ENCODE measurements at places on chromosomes 7 and 10.

GRCh38 chr7:40799493-40800403 is 664.9 kb downstream of the SUGCT start:
- no peak for DNase-seq

DNA sequence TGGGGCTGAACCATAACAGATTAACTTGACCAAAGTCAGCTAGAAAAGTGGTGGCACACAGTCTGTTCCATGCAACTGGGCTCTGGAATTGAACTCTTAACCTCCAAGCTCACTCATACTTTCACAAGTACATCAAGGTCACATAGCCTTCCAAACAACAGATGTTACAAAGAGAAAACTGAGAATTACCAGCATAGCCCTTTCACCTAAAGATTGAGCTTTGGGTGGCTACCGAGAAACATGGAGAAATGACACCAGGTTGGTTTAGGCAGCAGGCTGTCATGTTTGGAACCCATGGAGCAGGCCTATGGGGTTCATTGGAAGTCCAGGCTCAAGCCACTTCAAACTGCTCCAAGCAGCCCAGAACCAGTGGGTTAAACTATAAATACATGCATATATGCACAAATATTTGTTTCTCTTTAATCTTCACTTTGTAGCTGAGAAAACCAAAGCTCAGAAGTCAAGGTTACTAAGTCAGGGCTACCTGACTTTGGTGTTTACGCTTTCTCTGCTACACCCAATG is 59.1 kb downstream of the MALSU1 start:
- DNase-seq = no peak

DNA sequence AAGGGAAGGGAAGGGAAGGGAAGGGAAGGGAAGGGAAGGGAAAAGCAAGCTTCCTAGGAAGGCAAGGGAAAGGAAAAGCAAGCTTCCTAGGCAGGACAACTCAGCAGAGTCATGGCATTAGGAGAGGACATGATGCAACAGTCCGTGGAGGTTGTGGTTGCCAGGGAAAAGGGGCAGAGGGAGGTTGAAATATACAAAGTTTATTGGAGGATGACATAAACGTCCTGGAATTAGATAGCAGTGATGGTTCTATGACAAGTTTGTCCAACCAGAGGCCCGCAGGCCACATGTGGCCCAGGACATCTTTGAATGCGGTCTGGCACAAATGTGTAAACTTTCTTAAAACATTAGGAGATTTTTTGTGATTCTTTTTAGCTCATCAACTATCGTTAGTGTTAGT is 59.8 kb upstream of the OPN4 start:
- DNase-seq = no peak

DNA sequence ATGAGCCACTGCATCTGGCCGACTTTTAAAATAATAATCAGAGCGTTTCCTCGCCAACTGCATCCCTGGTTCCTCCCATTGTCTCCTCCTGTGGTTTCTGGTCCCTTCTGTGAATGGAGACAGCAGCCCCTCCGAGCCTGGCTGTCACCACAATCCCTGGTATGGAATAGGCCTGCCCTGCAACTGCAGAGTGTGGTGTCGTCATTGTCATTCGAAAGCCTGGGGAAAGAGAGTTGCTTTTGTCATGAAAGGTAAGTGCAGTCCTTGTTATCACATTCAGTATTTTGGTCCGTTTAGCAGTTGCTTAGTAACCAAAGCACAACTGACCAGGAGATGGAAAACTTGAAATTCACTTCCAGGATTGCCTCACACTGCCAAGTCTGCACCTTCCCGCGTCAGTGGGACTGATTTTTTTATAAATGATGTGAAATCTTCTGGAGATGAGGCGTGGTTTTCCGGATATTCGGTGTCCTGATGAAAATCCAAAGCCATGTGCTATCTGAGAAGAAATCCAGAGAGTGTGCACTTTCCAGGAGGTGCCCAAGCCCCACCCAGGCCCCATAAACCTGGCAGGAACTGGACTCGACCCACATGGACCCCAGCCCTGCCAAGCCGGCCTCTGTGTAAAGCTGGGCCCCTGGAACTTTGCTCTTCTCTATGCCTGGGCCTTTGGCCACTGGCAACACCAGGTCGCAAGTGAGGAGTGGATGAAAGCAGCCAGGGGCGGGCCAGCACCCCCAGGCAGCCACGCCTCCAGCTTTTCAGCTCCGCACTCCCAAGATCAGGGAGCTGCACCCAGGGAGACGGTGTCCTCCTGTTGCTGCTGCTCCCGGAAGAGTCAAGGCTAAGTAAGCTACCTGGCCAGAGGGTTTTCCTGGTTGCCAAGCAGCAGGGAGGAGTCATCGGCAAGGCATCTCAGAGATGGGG is 133.7 kb upstream of the SH2B2 start:
- no peak for DNase-seq

DNA sequence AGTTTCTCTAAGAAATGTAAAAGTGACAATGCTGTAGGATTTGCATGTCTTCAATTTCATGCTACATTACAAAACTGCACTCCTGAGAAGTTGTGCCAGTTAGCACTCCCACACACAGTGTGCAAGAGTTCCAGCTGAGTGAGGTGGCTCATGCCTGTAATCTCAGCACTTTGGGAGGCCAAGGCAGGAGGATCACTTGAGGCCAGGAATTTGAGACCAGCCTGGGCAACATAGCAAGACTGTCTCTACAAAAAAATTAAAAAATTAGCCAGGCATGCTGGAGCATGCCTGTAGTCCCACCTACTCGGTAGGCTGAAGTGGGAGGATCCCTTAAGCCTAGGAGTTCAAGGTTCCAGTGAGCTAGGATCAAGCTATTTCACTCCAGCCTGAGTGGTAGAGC is 44.6 kb downstream of the FRA10AC1 start:
- no peak for DNase-seq

DNA sequence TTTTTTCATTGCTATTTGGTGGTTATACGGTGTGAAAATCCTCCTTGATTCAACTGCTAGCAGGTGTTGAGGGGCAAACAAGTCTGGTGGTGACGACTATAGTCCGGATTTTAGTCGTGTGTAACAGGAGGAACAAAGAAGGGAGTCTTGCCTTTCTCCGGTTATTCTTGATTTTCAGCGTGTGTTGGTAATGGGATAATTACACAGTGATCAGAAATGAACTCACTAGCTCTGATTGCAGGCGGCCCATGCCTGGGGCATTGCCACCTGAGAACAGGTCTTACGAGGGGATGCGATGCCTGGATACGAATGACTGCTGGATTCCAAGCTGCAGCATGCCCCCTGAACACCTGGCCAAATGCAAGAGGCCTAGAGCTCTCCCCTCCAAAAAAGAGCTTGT is 72.8 kb downstream of the CAMK1D start:
- DNase-seq = no peak

DNA sequence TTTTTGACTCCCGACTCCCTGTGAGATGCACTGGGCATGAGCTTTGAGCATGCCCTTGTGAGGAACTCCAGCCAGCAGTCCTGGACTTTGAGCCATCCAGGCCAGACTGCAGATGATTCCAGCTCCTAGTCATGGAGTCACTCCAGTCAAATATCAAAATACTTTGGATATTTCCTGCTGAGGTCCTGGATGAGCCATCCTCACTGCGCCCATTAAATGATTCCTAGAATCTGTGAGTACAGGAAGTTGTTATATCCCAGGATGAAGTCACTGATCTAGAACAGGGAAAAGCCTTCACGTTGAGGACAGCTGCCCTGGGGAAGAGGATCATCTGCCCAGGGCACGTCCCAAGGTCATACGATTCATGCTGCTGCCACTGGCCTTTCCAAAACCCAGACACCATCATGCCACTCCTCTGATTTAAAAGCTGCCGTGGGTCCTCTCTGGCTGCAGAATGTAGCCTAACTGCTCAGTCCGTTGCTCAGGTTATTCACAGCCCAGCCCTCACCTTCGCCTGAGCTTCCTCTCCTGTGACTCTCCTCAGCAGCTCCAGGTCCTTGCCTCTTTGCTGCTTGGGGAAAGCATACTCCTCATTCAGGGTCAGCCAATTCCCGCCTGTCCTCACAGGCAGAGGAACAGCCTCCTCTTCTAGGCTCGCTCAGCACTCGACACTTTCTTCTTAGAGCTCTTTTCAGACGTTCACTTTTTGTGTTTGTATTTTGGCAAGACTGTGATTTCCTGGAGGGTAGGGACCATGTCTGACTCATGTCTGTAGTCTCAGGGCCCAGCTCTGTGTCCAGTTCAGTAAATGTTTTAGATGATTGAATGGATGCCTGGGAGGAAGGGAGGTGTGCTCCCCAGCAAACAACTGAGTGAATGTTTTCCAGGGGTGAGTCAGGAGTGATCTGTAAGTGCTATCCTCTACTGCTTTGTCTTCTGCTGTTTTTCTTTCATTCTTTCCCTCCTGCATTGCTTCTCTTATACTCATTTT is 157.8 kb downstream of the SNX10 start:
- no peak for DNase-seq

GRCh38 chr7:113831556-113831955 is 87.3 kb downstream of the PPP1R3A start:
- no peak for DNase-seq

DNA sequence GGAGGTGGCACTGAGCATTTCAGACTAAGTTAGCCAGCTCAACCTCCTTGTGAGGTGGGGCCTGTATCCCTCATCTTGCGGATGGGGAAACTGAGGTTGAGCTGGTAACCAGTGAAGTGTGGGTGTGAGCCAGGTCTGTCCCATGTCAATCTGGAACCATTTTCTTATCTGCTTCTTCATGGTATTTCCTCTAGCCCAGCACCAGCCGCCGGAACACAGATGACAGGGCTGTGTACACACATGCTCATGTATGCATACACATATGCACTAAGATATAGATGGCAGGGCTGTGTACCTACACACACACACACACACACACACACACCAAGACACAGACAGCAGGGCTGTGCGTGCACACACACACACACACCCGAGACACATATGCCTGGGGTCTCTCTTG is 18.5 kb downstream of the RAMP3 start:
- no peak for DNase-seq

GRCh38 chr10:4479342-4479741 is 346.7 kb upstream of the AKR1E2 start:
- DNase-seq = no peak

DNA sequence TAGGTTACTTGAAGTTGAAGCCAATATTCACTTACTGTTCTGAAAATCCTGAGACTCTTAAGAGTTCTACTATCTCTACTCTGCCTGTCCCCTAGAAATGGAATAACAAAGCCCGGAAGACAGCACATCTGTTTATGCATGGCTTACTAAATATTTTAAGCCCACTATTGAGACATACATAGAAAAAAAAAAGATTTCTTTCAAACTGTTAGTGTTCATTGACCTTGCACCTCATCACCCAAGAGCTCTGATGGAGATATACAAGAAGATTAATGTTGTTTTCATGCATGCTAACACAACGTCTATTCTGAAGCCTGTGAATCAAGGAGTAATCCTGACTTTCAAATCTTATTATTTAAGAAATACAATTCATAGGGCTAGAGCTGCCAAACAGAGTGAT is 859.3 kb upstream of the C7orf33 start:
- DNase-seq = no peak

GRCh38 chr7:141157138-141157765 is 83.4 kb downstream of the TMEM178B start:
- DNase-seq = no peak

DNA sequence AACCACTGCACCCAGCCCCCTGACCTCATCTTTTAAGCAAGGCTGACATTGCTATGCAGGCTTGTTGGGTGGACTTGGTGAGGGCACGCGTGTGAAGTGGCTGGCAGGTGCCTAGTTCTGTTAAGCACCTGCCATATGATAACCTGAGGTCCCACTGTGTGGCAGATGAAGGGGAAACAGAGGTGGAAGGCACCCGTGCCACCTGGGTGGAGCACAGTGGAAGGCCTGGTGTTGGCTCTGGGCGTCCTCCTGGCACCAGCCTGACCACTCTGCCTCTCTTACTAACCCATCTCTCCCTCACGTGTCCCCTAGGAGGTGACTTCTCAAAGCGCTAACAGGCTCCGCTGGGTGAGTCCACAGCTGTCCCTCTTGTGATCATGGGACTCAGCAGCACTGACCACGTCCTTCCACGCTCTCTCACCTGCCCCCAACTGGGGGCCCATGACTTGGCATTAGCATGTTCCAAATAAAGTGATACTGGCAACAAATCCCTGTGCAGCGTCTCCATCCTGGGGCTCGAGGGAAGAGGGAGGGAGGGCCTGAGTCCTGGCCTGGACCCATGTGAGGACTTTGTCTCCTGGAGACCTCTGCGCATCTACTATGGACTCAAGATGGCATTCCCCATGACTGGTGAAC is 4.6 kb upstream of the ZNF862 start:
- DNase-seq = no peak

- DNase-seq = no peak
Measured at GRCh38 chr10:69718951-69719350, 82.8 kb upstream of the COL13A1 start.

DNA sequence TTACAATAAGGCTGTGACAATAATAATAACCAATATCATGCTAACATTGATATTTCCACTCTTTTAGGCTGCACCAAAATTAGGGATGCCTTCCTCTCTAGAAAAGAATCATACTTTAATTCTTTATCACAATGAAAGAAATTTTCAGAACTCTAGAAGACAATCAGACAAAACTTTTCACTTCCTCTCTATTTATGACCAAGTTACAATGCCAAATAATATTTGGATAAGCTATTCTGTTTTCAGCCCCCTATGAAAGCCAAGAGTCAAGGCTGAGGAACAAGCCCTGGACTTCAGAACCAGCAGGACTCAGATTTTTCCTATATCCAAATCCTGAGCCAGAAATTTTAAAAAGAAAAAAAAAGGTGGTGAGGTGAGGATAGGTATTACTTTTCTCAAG is 4.6 kb downstream of the HYCC1 start:
- DNase-seq = no peak

DNA sequence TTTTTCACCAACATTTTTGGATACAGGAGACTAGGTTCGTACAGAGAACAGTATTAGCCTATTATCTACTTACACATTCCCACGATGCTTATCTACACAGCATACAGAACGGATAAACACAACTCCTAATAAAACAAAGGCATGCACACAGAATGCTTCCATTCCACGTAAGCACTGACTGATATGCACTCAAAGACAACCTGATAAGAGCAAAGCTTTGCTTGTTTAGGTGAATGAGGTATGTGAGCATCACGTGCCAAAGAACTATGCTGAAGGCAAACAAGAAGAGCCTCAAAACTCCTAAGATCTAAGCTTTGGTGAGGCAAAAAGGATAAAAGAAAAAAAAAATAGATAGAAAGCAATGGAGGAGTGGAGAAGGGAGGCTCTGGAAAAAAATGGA is 413.5 kb upstream of the LRRN3 start:
- DNase-seq = no peak

- no peak for DNase-seq
Measured at GRCh38 chr7:18846765-18847215, 270.6 kb downstream of the TWIST1 start.

GRCh38 chr7:26167303-26167934 is 15.4 kb downstream of the NFE2L3 start:
- DNase-seq = no peak

Measured in stimulated activated CD8-positive, alpha-beta memory T cell treated with anti-CD3 and anti-CD28 coated beads, Interleukin-15, amount 100 ng/mL, for 1 hour (primary cell).